ENCODE measurements at places on chromosomes 5 and 9.

GRCh38 chr9:4167728-4168127 lies 132.1 kb downstream of the GLIS3 start:
- no peaks in the 10 kb centered on the region for H3K36me3 ChIP-seq
- DNase-seq: no peak
- H3K4me3 ChIP-seq: no peak overlapping the region
- H3K27me3 ChIP-seq: no peaks in the 10 kb centered on the region

- H3K4me1 ChIP-seq: no peaks in the 10 kb centered on the region
- H3K4me3 ChIP-seq: peak overlapping the region; percentile 48
- no peaks in the 10 kb centered on the region for H3K36me3 ChIP-seq
- H3K27me3 ChIP-seq: no peaks in the 10 kb centered on the region
- DNase-seq: peak; percentile 73
Measured at GRCh38 chr5:59187857-59188256, 605.0 kb downstream of the RAB3C start.

GRCh38 chr9:123778232-123778902 lies 151.6 kb downstream of the DENND1A start:
- no peak for DNase-seq
- H3K4me1 ChIP-seq: no peaks in the 10 kb centered on the region
- no peaks in the 10 kb centered on the region for H3K27me3 ChIP-seq
- no peaks in the 10 kb centered on the region for H3K36me3 ChIP-seq
- no peak overlapping the region for H3K27ac ChIP-seq
- H3K4me3 ChIP-seq: no peak overlapping the region

DNA sequence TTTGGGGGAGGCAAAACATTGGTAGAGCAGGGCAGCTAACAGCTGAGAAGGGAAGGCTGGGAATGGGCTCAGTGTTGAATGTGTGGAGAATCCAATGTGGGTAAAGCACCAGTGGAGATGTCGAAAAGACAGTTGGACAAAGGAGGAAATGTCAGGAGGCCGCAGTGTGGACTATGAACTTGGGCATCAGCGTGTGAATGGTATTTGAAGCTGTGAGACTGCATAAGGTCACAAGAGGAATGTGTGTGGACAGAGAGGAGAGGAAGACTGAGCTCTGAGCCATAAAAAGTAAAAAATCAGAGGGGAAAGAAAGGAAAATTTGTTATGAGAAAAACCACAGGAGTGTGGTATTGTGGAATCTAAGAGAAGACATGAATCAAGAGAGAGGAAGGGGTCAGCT lies 99.4 kb upstream of the ADAMTS16 start:
- H3K4me3 ChIP-seq: no peak overlapping the region
- no peak overlapping the region for H3K27ac ChIP-seq
- H3K36me3 ChIP-seq: no peaks in the 10 kb centered on the region
- no peaks in the 10 kb centered on the region for H3K4me1 ChIP-seq
- no peak for DNase-seq

DNA sequence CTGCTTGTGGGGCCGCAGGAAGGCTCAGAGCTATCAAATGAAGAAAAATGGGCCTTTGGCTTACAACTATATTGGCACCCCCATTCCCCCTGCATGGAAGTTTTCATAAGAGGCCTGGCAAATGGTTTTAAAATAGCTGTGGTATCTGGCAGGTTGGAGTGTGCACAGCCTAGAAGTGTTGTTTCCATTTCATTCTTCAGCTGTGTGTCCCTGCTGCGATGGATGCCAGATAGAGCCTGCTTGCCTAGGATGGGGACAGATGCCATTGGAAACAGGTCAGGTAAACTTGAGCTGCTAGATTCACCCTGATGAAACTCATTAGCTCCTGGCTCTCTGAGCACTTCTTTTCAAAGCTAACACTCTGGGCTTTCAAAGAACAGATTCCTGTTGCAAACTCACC lies 183.3 kb downstream of the IRX1 start:
- no peak for DNase-seq
- no peaks in the 10 kb centered on the region for H3K27me3 ChIP-seq
- no peak overlapping the region for H3K27ac ChIP-seq
- no peaks in the 10 kb centered on the region for H3K4me1 ChIP-seq
- no peaks in the 10 kb centered on the region for H3K36me3 ChIP-seq
- H3K4me3 ChIP-seq: no peak overlapping the region

DNA sequence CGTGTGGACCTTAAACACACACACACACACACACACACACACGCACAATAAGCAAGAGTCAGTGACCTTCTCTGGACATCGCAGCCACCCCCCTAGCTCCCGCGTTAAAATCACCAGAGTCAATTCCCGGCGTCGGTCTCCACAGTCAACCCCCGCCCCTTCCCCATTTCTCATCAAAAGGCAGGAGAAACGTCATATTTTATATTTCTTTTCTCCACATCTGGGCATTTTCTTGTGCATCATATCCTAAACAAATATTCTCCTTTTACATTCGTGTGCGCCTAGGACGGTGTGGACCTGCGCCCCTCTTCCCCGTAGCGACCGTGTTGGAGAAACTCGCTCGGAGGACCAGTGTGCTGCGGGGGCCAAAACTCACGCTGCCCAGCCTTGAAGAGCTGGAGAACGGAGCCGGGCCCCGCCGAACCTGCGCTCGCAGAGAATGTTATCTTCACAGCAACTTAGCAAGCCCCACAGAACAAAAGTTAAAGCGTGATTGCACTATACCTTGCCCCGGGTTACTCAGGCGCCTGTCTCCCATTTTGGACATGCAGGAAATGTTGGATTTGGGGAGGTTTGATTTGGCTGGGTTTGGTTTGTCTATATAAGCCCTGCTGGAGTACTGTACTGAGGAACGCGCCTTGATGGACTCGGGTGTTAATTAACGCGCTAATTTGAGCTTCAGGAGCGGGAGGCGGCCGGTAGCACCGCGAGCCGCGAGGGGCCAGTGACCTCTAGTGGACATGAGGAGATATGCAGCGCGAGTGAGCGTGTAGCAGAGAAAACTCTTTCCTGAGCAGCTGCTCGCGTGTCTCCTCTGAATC lies 192.4 kb downstream of the MEF2C start:
- peak; percentile 66 for DNase-seq
- no peak overlapping the region for H3K27ac ChIP-seq
- peak overlapping the region; percentile 31 for H3K4me3 ChIP-seq
- H3K4me1 ChIP-seq: peaks cover 2% of the 10 kb centered on the region
- no peaks in the 10 kb centered on the region for H3K36me3 ChIP-seq
- H3K27me3 ChIP-seq: peaks cover 91% of the 10 kb centered on the region

DNA sequence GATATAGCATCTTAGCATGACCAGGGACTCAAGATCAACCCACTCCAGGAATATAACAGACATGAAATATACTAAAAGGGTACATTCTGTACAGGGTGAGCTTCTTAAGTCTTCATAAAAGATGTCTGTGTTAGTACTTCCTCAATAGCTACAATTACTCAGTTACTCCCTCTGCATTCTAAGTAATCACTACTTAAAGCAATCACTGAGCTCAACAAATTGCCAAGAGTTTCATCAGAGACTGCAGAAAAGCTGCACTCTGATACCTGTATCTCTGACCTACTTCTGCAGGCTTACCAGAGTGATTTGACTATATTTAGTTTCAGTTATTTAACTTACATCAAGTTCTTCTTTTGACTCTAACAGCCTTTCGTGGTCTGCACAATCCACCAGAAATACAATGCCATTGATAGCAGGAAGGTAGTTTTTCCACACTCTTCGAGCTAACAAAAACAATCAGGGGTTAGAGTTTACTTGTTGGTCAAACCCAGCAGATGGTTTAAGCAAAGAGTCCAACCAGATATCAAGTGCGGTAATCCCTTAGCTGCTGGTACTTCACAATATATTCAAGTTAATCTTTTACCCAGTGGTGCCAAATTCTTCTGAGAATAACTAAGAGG lies 23.3 kb downstream of the SAR1B start:
- peaks cover 12% of the 10 kb centered on the region for H3K36me3 ChIP-seq
- no peaks in the 10 kb centered on the region for H3K4me1 ChIP-seq

DNA sequence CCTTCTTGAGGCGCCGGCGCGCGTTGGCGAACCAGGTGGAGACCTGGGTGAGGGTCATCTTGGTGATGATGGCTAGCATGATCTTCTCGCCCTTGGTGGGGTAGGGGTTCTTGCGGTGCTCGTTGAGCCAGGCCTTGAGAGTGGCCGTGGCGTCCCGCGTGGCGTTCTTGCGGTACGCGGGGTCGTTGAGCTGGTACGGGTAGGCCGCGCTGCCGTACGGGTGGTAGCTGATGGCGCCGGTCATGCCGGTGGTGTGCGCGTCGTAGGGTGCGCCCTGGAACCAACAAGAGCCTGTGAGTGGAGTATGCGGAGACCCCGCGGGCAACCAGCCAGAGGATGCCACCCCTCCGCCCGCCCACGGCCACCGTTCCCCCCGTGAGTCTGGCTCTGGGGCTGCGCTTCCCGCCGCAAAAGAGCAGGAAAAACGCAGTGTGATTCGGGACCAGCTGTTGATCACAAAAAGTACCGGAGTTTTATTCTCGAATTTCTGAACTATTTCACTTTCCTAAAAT lies 1.9 kb downstream of the IRX2 start:
- peak; percentile 60 for DNase-seq
- no peaks in the 10 kb centered on the region for H3K4me1 ChIP-seq
- peak overlapping the region; percentile 56 for H3K4me3 ChIP-seq
- no peak overlapping the region for H3K27ac ChIP-seq
